ENCODE measurements at places on chromosomes 4 and X.
A peak's percentile ranks its signal among the peaks of the same experiment; 100 is the strongest.

- no peak for DNase-seq
Observed at GRCh38 chr4:173362666-173363065, 8.1 kb upstream of the SAP30 start.

GRCh38 chr4:181331214-181331613 lies 912.0 kb upstream of the TENM3 start:
- no peak for DNase-seq

DNA sequence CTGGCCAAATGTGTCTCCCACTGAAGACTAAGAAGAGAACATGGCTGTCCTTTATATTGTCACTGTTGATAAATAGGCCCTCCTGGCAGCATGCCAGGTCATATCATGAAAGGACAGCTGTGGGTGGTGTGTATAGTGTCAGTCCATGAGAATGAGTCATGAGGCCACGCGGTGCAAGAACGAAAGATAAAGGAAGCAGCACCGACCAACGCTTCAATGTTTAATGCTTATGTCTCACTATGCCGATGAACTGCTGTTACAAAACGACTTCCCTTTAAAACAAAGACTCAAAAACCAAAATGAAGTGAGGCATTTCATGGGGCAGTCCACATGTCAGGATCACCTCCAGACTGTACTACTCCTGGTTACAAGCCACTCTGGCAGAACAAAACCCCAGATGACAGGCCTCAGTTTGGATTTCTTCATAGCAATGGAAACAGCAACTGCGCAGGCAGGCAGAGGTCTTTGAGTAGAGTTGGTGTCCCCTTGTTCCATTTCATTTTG lies 5.2 kb upstream of the TCEANC start:
- DNase-seq = peak; percentile 70

DNA sequence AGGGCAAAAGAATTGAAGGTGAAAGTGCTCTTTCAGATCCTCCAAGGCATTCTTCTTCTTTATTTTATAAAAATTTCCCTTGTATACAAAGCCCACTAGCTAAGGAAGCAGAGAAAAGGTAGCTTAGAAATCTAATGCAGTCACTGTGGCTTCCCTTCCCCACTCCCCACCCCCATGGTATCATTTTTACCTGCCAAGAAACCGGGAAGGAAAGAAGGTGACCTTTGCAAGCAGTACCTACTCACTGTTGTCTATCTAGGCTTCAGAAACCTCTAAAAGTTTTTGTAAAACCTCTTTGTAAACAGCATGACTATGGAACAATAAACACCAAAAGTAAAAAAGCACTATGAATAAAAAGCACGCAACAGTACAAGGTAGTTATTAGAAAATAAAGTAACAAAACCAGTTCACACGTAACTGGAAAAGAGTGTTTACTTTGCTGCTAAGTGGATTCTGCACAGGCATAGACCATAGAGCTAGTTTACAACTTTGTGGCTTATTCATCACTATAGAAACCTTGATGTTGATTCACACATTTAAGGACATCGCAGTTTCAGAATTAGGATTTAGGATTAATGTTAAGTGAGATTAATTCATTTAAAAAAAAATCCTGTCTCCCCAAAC lies 109.6 kb upstream of the FTHL17 start:
- DNase-seq = no peak

- DNase-seq = no peak
Observed at GRCh38 chrX:49133759-49134158, 10.2 kb upstream of the GPKOW start.

- no peak for DNase-seq
Observed at GRCh38 chr4:55086578-55086977, 38.8 kb downstream of the KDR start.

DNA sequence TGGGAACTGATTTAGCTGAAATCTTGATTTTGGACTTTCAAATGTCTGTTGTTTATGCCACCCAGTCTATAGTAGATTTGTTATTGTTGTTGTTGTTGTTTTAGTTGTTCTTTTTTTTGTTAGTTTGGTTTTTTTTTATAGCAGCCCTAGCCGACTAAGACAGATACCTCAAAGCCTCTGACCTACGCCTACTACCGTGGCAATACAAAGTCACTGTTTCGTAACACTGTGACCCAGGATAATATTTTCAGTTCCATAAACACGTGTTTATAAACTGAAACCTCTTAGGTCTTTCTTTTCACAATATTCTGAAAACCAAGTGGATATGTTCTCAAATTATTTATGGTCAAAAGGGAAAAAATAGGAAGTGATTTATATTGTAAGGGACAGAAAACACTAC lies 32.8 kb downstream of the VCX2 start:
- DNase-seq = no peak

- DNase-seq = no peak
Observed at GRCh38 chr4:136909626-136910025, 622.7 kb downstream of the PCDH18 start.

DNA sequence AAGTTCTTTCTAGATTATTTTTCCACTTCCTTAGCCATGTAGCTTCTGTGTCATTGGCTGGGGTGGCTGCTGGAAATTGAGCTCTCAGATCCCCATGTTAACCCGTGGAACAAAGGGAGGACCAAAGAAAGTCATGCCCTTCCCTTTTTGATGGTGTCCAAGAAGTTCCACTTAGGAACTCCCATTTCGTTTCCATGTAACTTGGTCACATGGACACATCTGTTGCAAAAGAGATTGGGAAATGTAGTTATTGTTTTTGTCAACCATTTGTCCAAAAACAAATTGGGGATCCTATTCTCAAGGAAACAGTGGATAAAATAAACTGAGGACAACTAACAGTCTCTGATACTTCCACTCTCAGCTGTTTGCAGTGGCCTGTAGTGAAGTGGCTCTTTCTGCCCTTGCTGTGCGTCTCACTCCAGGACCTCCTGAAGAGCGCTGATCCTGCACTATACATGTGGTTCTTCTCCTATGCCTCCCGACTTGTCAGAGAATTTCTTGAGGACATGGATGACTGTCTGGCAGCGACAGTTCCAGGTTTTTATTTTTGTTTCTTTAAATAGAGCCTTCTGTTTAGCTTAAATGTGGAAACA lies 125.3 kb upstream of the LNX1 start:
- no peak for DNase-seq

GRCh38 chr4:17577665-17578481 lies 875 bp downstream of the LAP3 start:
- peak; percentile 60 for DNase-seq

DNA sequence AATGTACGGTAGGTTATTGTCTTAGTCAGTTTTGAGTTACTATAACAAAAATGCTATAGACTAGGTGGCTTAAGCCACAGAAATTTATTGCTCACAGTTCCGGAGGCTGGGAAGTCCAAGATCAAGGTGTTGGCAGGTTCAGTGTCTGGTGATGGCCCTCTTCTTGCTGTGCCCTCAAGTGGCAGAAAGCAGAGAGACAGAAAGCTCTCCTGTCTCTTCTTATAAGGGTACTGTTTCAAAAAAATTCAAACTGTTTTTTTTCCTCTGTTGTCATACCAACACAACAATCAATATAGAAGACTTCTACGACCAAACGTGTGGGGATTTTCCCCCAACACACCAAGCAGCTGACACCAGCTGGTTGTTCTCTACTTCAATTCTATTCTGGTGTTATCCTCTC lies 53.4 kb downstream of the ADGRG4 start:
- DNase-seq = no peak

DNA sequence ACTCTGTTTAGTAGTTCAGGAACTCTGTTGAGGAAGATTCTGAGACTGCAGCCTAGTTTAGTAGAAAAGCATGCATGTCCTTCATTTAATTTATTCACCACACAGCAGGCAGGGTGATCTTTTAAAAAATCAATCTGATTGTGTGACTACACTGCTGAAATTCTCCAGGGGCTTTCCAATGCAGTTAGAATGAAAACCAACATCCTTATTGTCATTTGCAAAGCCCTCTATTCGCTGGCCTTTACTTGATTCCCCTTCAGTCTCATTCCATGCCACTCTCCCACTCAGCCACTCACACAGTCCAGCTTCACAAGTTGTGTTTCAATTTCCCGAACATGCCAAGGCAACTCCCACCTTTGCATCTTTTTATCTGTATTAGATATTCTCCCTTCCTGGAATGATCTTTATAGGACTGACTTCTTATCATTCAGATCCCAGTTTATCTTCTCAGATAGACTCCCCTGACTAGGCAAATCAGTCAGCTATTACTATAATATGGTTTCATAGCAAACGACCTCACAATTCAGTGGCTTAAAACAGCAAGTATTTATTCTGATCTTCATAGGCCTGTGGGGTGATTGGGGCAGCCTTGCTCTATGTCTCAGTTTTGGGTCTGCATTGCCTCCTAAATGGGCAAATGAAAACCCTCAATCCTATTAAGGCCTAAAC lies 21.3 kb upstream of the FTHL17 start:
- no peak for DNase-seq

DNA sequence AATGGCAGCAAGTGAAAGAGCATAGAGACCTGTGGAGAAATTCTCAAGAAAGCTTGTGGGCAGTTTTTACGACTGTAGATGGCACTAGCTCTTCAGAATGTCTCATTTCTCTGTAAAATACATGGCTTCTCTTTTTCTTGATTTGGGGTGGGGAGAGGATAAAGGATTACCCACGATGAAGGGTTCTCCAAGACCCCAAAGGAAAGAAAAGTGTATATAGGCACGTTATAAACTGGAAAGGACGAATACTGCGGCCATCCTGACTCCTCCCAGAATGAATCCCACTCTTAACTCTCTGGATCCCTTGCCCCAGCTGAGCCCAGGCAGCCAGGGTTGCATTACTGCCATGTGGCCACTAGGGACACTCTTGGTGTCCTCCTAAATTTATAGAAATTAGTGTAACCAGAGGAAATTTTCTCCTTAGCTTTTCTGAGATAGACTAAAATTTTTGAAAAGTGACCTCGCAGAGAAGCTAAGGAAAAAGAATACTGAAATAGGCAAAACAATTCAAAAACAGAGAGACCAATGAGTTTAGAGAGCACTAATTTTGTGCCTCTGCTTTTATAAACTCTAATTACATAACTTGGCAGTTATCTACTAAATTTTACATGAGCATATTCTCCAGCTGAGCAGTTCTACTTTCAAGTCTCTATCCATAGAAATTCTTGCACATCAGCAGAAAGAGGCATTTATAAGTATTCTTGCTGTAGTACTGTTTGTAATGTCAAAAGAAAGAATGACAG lies 37.8 kb upstream of the PCDH19 start:
- DNase-seq = peak; percentile 26

- DNase-seq = no peak
Observed at GRCh38 chr4:89894649-89895550, at the start of gene MMRN1. Gene MMRN1 (plus strand): TSS chr4:89894854. CDS start chr4:89894972, 118 bp downstream.

GRCh38 chrX:40106676-40107290 lies 9.0 kb upstream of the BCOR start:
- DNase-seq = no peak

DNA sequence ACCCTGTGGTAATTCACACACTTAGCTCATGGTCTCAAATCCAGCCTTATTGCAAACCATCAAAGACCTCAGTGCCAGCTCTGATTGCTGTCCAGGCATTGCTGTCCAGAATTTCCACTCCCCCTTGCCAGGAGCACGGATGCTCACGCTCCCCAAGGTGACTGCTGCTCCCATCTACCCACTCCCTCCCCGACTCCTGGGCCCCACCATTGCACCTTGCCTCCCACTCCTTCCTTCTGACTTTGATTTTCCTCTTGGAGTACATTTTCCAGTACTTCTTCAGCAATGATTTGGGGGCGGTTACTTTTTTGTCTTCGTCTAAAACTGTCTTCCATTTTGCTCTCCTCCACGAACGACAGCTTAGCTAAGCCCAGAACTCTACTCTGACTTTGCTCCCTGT lies 11.5 kb downstream of the ZFYVE28 start:
- no peak for DNase-seq

- no peak for DNase-seq
Observed at GRCh38 chrX:329291-329910, 10.8 kb upstream of the GTPBP6 start.

- no peak for DNase-seq
Observed at GRCh38 chrX:39585808-39586207, 511.9 kb downstream of the BCOR start.

- no peak for DNase-seq
Observed at GRCh38 chr4:97215409-97215941, 927.8 kb downstream of the STPG2 start.

- DNase-seq = no peak
Observed at GRCh38 chrX:63985906-63986305, 200.9 kb upstream of the ARHGEF9 start.

DNA sequence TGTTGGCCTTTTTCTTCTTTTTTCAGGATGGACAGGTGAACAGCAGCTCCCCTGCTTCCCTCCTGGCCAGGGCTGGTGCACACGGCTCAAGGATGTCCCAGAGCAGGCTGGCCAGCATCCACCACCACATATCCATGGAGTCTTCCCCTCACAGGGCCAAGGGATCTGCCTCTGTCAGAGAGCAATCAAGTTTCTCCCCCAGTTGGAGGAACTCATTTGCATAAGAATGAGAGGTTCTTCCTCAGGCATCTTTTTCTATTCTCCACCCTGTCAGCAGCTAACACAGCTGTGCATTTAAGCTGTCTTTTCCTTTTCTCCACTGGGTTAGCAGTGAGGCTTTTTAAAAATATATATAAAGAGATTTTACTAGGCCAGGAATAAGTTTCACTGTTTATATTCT lies 143.8 kb downstream of the ANAPC10 start:
- no peak for DNase-seq

Measured in stimulated activated CD8-positive, alpha-beta memory T cell treated with anti-CD3 and anti-CD28 coated beads, Interleukin-4, amount 100 ng/mL, for 48 hours (primary cell).